Stimulated activated CD8-positive, alpha-beta memory T cell treated with anti-CD3 and anti-CD28 coated beads, Interleukin-7, amount 100 ng/mL, for 24 hours (primary cell): ENCODE measurements at places on chromosomes 4 and X.

DNA sequence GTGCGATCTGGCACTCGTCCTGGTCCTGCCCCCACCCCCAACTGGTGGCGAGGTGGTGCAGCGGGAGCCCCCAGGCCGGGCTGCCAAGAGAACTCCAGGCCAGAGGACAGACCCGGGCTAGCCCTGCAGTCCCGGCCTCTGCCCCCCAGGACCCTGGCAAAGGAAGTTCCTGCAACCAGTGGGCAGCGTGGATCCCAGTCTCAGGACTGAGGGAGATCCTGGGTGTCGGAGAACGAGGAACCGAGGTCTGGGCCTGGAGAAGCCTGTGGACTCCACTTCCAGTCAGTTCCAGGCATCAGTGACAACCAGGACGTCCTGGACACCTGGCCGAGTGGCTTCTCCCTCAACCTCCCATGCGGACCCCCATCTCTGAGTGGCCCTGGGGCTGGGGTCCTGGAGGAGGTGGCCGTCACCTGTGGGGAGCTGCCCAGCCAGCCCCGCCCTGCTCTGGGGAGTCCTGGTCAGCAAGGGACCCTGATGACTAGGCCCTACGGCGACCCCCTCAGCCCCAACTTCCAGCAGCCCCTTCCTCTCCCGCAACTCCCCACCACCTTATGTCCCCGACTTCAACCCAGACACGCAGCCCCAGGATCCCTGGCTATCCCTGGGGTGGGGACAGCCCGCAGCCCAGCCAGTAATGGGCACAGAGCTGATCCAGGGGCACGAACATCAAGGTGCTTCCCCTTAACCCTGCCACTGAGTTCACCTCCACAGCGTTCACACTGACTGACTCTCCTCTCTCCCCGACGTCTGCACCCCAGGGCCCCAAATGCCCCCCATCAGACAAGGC is 53.7 kb upstream of the NKX1-1 start:
- no peak for DNase-seq

GRCh38 chr4:25441519-25442117 is 64.6 kb downstream of the ANAPC4 start:
- no peak for DNase-seq

DNA sequence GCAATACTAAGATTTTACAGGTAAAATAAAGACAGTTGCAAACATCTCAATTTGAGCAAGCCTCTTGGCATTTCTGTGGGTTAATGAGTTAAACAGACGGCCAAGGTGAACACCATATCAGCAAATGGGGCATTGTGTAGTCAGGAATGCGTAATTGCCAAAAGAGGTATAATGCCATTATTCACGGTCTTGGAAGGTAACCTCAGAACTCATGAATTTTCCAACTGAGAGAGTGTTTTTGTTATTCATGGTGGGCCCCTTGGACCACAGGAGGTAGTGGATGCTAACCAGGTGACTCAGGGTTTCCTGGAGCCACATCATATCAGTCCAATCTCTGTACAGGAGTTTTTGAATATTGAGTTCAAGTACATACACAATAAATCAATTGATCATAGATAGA is 368.0 kb upstream of the TECRL start:
- no peak for DNase-seq

- no peak for DNase-seq
These were observed 72.1 kb upstream of the ETNPPL start for GRCh38 chr4:108834835-108835384.

GRCh38 chrX:80879143-80879542 is 69.5 kb upstream of the BRWD3 start:
- no peak for DNase-seq

DNA sequence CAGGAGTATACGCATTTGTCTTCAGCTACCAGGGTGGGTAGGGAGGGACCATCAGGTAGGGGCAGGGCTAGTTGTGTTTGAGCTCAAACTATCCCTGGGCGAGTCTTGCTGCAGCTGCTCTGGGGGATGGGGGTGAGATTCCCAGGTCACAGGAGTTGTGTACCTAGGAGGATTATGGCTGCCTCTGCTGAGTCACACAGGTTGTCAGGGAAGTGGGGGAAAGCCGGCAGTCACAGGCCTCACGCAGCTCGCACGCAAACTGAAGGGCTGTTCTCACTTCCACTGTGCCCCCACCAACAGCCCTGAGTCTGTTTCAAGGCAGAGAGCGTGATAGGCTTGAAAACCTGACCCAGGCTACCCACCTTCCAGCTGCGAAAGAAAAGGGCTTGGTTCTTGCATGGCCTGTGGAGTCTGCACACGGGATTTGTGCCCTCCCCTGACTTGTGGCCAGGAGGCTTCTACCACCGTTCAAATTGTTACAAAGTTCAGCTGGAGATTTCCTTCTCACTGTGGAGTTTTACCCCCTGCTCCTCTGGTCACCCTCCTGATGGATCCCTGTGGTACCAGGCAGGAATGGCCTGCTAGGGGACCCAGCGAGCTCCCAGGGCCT is 63.8 kb downstream of the ARFIP1 start:
- DNase-seq = no peak

- DNase-seq = no peak
These were observed 3.5 kb downstream of the SPINK2 start for GRCh38 chr4:56817840-56818491.

DNA sequence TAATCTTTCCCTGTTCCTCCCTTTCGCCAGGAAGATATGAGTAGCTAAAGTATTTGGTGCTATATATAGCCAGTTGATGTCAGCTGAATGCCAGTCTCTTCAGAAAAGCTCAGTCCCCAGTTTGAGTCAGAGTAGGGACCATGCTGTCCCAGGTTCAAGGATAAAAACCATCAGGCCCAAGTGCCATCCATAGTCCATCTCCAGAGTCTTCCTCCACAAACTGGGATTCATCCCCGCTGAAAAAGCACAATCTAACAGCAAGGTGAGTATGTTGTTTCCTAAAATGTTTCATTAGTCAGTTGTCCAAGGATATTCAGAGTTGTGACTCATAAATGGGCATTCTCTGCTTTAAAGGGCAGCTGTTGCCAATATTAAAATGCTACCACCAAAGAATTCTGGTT is at the start of gene MYOZ2:
TSS of gene MYOZ2 (plus strand) at position 112 of the 401 bp plus-strand sequence. CDS start 694 bp downstream, outside the sequence.
- no peak for DNase-seq

- DNase-seq = no peak
These were observed 167.5 kb downstream of the ADGRA3 start for GRCh38 chr4:22348410-22348809.

GRCh38 chr4:111618908-111619307 is 526.3 kb upstream of the FAM241A start:
- DNase-seq = no peak

DNA sequence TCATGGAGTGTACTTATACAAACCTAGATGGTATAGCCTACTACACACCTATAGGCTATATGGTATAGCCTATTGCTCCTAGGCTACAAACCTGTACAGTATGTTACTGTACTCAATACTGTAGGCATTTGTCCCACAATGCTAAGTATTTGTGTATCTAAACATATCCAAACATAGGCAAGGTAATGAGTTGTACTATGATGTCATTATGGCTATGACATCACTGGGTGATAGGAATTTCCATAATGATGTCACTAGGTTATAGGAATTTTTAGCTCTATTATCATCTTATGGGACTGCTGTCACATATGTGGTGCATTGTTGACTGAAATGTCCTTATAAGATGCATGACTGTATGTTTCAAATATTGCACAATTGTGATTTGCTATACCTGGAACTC is 5.5 kb upstream of the PAGE1 start:
- no peak for DNase-seq

DNA sequence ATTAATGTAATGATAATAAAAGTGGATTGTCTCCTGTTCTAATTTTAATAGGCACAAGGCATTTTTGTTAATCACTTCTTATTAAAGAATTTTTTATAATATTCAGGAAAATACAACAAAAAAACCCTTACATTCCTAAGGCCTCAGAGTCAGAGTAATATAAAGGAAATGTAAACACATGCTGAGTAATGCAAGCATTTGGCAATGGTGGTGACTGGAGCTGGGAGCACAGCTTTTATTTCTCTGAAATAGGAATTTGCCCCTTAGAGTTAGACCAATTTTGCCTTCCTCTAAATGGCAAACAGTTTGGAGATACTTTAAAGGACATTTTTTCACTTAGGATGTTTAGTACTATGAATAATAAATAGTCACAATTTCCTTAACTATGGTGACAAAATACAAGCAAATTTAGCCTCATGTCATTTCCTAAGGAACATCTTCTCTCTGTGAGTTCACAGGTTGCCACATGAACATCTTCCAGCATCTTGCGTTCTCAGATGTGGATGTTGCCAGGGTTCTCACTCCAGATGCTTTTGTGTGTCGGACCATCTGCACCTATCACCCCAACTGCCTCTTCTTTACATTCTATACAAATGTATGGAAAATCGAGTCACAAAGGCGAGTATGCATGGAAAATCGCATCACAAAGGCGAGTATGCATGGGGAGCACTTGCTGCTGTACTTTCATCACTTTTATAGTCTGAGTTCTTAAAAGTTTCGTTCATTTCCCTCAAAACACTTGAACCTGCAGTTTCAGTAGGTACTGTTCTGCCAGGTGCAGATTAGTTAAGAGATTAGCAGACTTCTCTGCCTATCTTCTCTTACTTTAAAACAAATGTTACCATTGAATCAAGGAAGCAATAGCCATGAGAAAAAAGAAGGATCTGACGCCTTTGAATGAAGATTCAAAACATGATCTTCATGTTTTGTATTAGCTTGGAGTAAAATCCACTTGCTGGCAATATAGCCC is 15.9 kb upstream of the F11 start:
- DNase-seq = no peak

- no peak for DNase-seq
These were observed 346.7 kb upstream of the TACR3 start for GRCh38 chr4:104066533-104066932.
